Neural crest cell (in vitro differentiated cells): ENCODE measurements at places on chromosomes 1 and 21. TPM values are rescaled to one million over a fixed set of nuclear protein-coding genes. Genes with fewer than 3 reads are reported as not detected.

DNA sequence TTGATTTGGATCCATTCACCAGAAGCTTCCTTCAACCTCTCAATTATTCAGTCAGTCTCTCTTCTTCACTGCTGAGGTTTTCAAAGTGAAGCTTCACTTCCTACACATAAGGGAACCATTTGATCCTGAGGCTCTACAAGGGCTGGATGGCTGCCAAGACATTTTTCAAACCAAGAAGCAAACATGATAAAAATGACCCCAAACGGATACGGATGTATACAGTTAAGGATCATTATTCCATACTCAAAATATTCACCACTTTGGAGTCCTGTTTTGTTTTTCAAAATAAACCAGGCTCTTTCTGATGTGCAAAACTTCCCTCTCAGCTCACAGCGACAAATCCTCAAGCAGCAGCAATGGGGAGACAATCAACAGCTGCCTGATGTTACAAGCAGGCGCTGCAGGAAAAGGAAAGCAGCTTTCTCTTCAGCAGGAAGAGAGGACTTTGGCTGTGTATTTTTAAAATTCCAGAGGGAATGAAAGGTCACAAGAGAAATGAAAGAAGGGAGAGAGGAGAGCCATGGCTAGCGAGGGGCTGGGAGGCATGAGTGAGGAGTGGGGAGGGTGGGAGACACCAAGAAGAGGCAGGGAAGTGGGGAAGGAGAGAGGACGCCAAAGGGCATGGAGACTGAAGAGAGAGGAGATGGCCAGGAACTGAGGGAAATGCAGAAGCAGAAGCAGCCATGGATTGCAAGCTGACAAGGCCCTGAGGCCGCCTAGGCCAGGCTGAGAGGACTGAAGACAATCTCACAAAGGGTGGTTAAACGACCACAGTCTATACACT, 145.4 kb downstream of the SLC45A1 start:
- DNase-seq = no peak

ADGRL2 gene
- 168 and 170 TPM in 2 replicates for total RNA-seq

PWP2 gene
- total RNA-seq = 4.0 and 4.1 TPM in 2 replicates

DNA sequence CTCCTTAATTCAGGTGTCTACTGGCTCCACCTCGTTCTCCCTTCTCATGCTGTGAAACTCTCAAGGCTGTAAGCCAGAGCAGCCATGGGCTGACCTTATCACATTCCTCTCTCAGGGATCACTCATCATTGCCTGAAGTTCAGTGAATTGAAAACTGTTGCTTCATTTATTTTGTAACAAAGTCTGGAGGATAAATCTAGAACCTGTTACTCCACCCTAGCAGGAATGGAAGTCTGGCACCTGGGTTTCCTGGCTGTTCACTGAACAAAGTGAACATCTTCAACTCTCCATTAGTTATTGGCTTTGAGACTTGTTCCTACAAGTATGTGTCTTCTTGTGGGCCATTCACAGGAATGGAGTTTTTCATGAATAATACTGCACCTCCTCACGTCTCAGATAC, 584.1 kb downstream of the PTPRU start:
- no peak for DNase-seq

DNA sequence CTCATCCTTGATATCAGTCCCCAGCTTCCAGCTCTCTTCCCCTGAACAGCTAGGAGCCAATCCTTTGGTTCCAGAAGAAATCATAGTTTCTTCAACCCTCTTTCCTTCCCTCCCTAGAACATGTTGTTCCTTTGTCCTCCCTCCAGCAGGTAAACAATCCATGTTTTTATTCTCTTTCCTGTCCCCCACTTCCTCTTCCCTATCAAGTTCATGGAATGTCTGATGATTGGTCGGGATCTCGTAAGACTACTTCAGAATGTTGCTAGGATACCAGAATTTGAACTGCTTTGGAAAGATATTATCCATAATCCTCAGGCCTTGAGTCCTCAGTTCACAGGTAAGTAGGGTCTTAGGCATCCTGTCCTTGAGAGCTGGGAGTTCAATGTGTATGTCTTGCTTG, 23.1 kb upstream of the SLC27A3 start:
- no peak for DNase-seq

DNA sequence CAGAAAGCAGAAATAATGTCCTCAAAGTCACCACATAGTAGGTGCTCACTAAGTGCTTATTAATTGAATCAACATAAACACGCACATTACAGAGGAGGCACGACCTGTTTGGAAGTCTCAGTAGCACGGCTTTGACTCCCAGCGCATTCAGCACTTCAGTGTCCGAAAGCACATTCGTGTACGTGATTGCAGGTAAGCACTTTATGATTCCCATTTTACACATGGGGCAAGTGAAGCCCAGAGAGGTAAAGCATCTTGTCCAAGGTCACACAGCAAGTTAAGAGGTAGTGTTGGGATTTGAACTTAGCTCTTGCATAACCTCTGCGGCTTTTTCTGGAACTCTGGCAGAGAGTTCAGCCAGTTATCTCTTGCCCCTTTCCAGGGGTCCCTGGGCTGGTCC, 85.2 kb upstream of the WNT4 start:
- no peak for DNase-seq

- no peak for DNase-seq
These were observed 33.3 kb downstream of the RUNX3 start for GRCh38 chr1:24896596-24897262.
